ENCODE measurements at places on chromosomes 2 and 18. TPM values are rescaled to one million over a fixed set of nuclear protein-coding genes. Genes with fewer than 3 reads are reported as not detected.

DNA sequence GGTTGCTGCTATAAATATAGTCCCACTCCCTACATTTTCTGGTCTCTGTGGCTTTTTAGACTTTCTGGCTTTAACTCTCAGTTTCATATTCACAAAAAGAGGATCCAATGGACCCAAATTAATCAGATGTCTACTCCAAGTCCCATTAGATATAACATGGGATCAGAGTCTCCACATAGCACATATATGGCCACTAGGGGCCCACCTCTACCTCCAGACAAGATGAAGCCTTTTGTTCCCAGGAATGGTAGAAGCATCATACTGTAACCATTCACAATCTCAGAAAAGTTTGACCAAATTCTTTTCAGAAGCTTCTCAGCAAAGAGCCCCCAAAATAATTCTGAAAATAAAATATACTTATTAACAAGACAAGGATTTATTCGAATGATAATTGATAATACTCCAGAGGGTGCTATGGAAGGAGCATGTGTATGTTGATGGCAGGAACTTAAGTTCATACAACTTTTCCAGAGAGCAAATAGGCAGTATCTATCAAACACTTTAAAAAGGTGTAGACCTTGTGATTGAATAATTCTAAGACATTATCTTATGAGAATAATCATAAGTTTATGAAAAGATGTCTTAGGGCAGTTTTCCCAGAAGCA is 382.3 kb upstream of the CRIM1 start:
- no peaks in the 10 kb centered on the region for H3K4me1 ChIP-seq
- DNase-seq = no peak
- H3K27me3 ChIP-seq = no peaks in the 10 kb centered on the region
- no peaks in the 10 kb centered on the region for H3K36me3 ChIP-seq
- H3K4me3 ChIP-seq = no peak overlapping the region
- no peak overlapping the region for H3K27ac ChIP-seq

DNA sequence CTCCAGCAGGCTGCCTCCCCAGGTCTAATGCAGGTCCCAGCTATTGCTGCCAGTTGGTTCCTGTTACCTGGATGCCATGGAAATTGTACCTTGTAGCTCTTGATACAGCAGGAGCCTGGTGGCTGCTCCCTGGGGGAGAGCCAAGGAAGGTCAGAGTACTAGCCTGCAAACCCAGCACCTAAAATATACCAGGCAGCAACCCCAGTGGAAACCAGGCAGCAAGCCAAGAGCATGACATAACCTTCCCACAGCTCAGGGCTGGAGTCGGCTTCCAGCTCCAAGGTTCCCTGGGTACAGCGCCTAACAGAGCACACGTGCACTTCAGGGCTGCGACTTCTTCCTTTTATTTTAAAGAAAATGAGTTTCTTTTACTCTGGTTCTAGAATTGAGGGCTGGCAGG is 30.3 kb downstream of the TNP1 start:
- H3K27me3 ChIP-seq = no peaks in the 10 kb centered on the region
- H3K36me3 ChIP-seq = no peaks in the 10 kb centered on the region
- no peak overlapping the region for H3K4me3 ChIP-seq
- DNase-seq = no peak

- no peaks in the 10 kb centered on the region for H3K27me3 ChIP-seq
- DNase-seq = no peak
- no peak overlapping the region for H3K27ac ChIP-seq
- H3K36me3 ChIP-seq = no peaks in the 10 kb centered on the region
Observed at GRCh38 chr2:175904035-175904434, 98.0 kb downstream of the LNPK start.

- no peak overlapping the region for H3K27ac ChIP-seq
- no peaks in the 10 kb centered on the region for H3K27me3 ChIP-seq
- H3K4me1 ChIP-seq = peaks cover 90% of the 10 kb centered on the region
- peak; percentile 39 for DNase-seq
- no peaks in the 10 kb centered on the region for H3K36me3 ChIP-seq
Observed at GRCh38 chr2:227411320-227411989, 23.7 kb upstream of the SCYGR1 start.

DNA sequence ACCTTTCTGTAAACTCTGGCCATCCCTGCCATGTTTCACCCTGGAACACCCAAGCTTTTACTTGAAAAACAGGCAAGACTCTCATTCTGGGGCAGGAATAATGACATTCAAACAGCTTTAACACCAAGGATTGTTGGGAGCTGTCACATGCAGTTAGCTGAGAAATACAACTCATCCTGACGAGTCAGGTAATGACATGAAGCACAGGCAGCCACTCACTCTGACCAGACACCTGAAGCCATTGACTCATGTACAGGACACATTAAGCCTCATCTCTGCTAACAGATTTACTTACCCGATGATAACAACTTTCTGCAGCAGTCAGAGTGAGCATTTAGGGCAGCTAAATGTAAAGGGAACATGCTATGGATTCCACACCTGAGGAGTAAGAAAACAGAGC is 163.1 kb upstream of the PGAP1 start:
- no peaks in the 10 kb centered on the region for H3K27me3 ChIP-seq
- no peak overlapping the region for H3K4me3 ChIP-seq
- H3K27ac ChIP-seq = no peak overlapping the region
- H3K4me1 ChIP-seq = peaks cover 18% of the 10 kb centered on the region

DNA sequence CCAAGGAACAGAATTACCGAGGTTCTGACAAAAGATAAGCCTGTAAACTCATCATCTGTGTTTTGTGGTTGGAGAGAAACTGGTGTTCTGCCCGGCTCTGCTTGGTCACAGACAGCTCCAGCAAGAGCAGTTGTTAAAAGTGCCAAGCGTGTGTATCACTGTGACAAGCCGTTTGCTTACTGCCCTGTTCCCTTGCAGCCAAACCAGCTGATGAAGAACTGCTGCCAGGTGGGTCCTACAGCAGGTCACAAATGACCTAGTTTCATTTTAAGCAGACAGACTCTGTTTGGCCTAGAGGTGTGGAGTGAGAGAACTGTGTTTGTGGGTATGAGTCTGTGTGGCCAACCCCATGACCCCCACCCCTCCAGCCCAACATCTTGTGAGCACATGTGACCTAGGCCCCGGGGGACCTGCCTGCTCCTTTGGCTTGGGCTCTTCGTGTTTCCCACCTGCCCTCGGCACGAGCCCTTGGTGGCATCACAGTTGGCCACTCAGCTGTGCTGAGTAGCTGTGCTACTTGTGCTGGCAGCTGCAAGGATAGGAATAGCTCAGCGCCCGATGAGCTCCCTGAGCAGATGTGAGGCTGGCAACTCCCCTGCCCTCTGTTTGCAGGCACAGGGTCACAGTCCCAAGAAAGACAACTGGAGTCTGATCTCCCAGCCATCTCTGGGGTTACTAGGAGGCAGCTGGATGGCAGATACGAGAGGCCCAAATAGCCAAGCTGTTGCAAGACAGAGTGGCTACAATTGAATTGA is 9.7 kb downstream of the OXER1 start:
- peak overlapping the region; percentile 44 for H3K4me3 ChIP-seq
- DNase-seq = no peak
- H3K27ac ChIP-seq = peak overlapping the region; percentile 89
- no peaks in the 10 kb centered on the region for H3K27me3 ChIP-seq
- H3K36me3 ChIP-seq = no peaks in the 10 kb centered on the region

DNA sequence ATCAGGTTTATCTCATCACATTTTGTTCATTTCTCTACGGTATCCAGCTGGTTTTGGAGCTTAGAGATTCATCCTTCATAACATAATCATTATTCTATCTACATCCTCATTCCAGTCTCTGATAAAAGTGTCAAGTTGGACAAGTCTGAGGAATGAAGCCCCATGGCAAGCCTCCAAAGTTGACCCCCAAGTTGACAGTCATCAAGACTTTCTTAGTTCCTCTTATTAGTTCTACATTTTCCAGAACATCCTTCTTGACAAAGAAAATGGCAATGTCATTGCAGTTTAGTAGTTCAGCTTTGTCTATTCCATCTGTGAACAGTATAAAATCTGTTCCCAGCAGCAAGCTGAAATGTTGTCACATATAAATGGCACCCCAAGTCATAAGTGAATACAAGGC is 4.5 kb upstream of the TMSB10 start:
- H3K27ac ChIP-seq = no peak overlapping the region
- H3K36me3 ChIP-seq = no peaks in the 10 kb centered on the region
- peaks cover 65% of the 10 kb centered on the region for H3K4me1 ChIP-seq

GRCh38 chr2:160353166-160353565 is 140.4 kb downstream of the RBMS1 start:
- peaks cover 19% of the 10 kb centered on the region for H3K36me3 ChIP-seq
- peaks cover 39% of the 10 kb centered on the region for H3K4me1 ChIP-seq
- H3K27me3 ChIP-seq = no peaks in the 10 kb centered on the region
- DNase-seq = peak; percentile 25
- no peak overlapping the region for H3K4me3 ChIP-seq

DNA sequence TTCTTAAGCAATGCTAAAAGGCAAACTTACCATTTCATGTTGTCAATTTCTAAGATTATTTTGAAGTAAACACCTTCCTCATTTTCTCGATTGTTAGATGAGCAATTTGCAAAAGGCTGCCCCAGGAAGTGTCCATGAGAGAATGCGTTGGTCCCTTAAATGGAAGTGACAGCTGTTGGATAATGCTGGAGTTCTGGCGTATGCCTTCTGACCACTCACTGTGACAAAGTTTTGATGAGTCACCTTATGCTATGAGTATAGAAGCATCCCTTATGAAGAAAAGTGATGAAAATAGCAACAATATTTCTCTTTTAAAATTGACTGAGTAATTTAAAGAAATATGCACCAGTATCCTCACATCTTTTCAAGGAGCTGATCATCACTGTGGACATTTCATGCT is 1497.5 kb downstream of the DPP10 start:
- no peaks in the 10 kb centered on the region for H3K27me3 ChIP-seq
- no peaks in the 10 kb centered on the region for H3K36me3 ChIP-seq
- no peak for DNase-seq
- no peak overlapping the region for H3K27ac ChIP-seq
- no peak overlapping the region for H3K4me3 ChIP-seq

GRCh38 chr2:78890935-78891334 is 134.6 kb upstream of the REG3G start:
- no peaks in the 10 kb centered on the region for H3K27me3 ChIP-seq
- DNase-seq = no peak
- no peak overlapping the region for H3K4me3 ChIP-seq

- H3K4me1 ChIP-seq = peaks cover 46% of the 10 kb centered on the region
- H3K36me3 ChIP-seq = no peaks in the 10 kb centered on the region
- H3K27me3 ChIP-seq = no peaks in the 10 kb centered on the region
Observed at GRCh38 chr2:38115216-38116032, 39.5 kb upstream of the CYP1B1 start.

GRCh38 chr2:158403237-158403636 is 53.3 kb downstream of the CCDC148 start:
- H3K36me3 ChIP-seq = no peaks in the 10 kb centered on the region
- no peak overlapping the region for H3K27ac ChIP-seq
- H3K4me1 ChIP-seq = no peaks in the 10 kb centered on the region
- H3K4me3 ChIP-seq = no peak overlapping the region

GRCh38 chr2:142254031-142254430 is 123.2 kb upstream of the LRP1B start:
- no peak overlapping the region for H3K4me3 ChIP-seq
- no peaks in the 10 kb centered on the region for H3K4me1 ChIP-seq
- no peaks in the 10 kb centered on the region for H3K36me3 ChIP-seq
- DNase-seq = no peak
- H3K27me3 ChIP-seq = no peaks in the 10 kb centered on the region

GRCh38 chr2:192060161-192060560 is 134.6 kb downstream of the TMEFF2 start:
- DNase-seq = no peak
- no peaks in the 10 kb centered on the region for H3K4me1 ChIP-seq

DNA sequence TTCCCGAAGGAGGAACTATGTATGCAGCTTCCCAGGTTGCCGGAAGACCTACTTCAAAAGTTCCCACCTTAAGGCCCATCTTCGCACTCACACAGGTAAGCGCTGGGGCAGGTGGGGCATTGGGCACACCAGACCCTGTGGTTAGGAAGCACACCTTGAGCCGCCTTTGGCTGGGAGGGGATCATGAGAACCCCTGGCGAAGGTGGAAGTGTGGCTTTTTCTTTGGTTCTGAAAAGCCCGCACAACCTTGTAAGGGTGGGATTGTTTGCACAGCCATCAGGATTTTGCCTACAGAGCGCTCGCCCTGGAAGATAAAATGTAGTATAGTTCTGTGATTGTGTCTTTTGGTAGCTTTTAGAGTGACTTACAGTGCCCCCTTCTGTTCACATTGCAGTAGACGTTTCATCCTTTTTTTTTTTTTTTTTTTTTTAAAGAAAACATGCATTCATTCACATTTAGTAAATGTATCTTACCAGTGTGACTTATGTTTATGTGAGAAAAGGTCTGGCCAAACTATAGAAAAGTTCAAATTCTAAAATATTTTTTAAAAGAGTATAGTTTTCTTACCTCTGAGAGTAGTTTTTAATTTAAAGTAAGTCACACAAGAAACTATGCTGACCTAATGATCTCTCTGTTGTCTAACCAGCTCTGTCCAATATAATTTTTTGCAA is 5.3 kb downstream of the KLF11 start:
- H3K27me3 ChIP-seq = no peaks in the 10 kb centered on the region
- H3K4me1 ChIP-seq = peaks cover 7% of the 10 kb centered on the region

DNA sequence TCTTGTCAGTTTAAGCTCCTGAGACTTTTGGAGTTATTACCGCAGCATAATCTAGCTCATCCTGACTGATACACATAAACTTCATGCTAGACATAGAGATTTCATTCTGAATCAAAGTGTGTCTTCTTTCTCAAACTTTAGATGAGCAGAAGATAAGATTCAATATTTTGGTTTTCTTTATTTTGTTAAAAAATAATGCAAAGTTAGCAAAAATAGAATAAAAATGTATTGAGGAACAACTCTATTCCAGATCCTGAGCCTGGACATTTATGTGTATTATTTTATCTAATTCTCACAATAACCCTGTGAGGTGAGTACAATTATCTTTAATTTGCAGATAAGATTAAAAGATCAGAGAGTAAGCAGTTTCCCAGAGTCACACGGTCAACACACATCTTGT is 38.4 kb downstream of the KLHL14 start:
- DNase-seq = no peak
- no peak overlapping the region for H3K27ac ChIP-seq
- no peaks in the 10 kb centered on the region for H3K27me3 ChIP-seq
- no peaks in the 10 kb centered on the region for H3K36me3 ChIP-seq
- no peak overlapping the region for H3K4me3 ChIP-seq

DNA sequence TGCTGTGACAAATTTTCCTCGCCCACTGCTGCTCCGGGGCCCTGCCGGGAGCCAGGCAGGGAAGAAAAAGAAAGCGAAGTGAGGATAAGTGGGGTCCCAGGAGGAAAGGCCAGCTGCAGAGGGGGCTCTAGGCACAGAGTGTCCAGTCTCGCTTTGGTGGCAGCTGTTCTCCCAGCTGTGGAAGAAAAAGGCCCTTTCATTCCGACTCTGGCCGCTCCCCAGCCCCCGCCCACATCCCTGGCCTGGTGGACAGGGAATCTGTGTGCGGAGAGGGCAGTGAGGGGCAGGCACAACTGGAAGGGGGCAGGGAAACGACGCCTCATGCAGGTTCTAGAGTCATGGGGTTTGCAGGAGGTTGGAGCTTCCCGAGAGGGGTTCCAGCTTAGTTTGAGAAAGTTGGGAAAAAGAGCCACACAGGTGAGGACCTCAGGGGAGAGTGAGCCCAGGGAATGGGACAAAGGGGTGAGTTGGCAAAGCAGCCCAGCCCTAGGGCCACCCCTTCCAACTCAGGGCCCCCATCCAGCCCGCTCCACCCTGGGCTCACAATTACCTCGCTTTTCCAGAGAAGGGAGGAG is 1.8 kb downstream of the RTKN start:
- peak overlapping the region; percentile 69 for H3K4me3 ChIP-seq
- no peaks in the 10 kb centered on the region for H3K36me3 ChIP-seq
- H3K27me3 ChIP-seq = peaks cover 56% of the 10 kb centered on the region
- H3K27ac ChIP-seq = no peak overlapping the region

BOD1L2 gene
- polyA plus RNA-seq = not detected

HSBP1L1 gene
- polyA plus RNA-seq = 2.5 TPM

BOLL gene
- polyA plus RNA-seq = not detected

ALLC gene
- not detected for polyA plus RNA-seq

SCN7A gene
- not detected for polyA plus RNA-seq

TDRD15 gene
- not detected for polyA plus RNA-seq

UGT1A4 gene
- not detected for polyA plus RNA-seq
